ENCODE measurements at places on chromosomes 2 and 18. TPM values are rescaled to one million over a fixed set of nuclear protein-coding genes. Genes with fewer than 3 reads are reported as not detected.

PDE1A gene
- 1.5 TPM for total RNA-seq

AQP12B gene
- total RNA-seq, result not detected

HOXD8 gene
- total RNA-seq, result not detected

COL3A1 gene
- 8,171 TPM for total RNA-seq

MAL gene
- total RNA-seq, result not detected

SERPINB2 gene
- not detected for total RNA-seq

SGO2 gene
- 5.7 TPM for total RNA-seq

SKOR2 gene
- not detected for total RNA-seq

RGPD4 gene
- 0.18 TPM for total RNA-seq

RALB gene
- 25.4 TPM for total RNA-seq

DNAJC5G gene
- not detected for total RNA-seq

CD207 gene
- not detected for total RNA-seq

SCN9A gene
- total RNA-seq, result 6.8 TPM

SERPINB13 gene
- not detected for total RNA-seq

LIPG gene
- total RNA-seq, result not detected

SIX3 gene
- total RNA-seq, result not detected

CXCR2 gene
- not detected for total RNA-seq

MDH1B gene
- 1.3 TPM for total RNA-seq

HOXD4 gene
- total RNA-seq, result not detected

ZFP36L2 gene
- 87.9 TPM for total RNA-seq
